ENCODE measurements at places on chromosomes 12 and 14. TPM values are rescaled to one million over a fixed set of nuclear protein-coding genes. Genes with fewer than 3 reads are reported as not detected.

Gene LLPH
- total RNA-seq, result 27.6 TPM

Gene PLEKHD1
- total RNA-seq, result 0.10 TPM

Gene FAM222A
- 0.73 TPM for total RNA-seq

Gene FSCB
- 0.49 TPM for total RNA-seq

Gene TAS2R7
- total RNA-seq, result not detected

Gene COX8C
- not detected for total RNA-seq

All from ureter (tissue), 1 donor.